ENCODE measurements at places on chromosomes 2 and 18.

DNA sequence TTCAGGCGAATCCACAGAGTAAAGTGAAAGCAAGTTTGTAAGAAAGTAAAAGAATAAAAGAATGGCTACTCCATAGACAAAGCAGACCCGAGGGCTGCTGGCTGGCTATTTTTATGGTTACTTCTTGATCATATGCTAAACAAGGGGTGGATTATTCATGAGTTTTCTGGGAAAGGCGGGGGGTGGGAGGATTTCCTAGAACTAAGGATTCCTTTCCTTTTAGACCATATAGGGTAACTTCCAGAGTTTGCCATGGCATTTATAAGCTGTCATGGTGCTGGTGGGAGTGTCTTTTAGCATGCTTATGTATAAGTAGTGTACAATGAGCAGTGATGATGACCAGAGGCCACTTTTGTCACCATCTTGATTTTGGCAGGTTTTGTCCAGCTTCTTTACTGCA is 59.8 kb downstream of the SLC4A3 start:
- no peak for DNase-seq

DNA sequence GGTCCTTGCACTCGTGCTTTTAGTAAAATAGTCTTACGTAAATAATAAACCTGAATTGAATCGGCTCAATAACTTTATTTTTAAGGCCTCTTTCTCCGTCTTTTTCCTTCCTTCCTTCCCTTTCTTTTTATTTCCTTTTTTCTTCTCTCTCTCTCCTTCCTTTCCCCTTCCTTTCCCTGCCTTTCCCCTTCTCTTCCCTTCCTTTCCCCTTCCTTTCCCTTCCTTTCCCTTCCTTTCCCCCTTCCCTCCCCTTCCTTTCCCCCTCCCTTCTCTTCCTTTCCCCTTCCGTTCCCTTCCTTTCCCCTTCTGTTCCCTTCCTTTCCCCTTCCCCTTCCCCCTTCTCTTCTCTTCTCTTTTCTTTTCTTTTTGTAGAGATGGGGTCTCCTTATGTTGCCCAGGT is 121.0 kb downstream of the NCKAP5 start:
- no peak for DNase-seq

- no peak for DNase-seq
These were observed 412.0 kb downstream of the MEIS1 start for GRCh38 chr2:66846887-66847286.

- no peak for DNase-seq
These were observed 2.8 kb upstream of the DIPK1C start for GRCh38 chr18:74459889-74460288.

- DNase-seq, result no peak
These were observed 133.6 kb downstream of the MBD2 start for GRCh38 chr18:54090856-54091255.

DNA sequence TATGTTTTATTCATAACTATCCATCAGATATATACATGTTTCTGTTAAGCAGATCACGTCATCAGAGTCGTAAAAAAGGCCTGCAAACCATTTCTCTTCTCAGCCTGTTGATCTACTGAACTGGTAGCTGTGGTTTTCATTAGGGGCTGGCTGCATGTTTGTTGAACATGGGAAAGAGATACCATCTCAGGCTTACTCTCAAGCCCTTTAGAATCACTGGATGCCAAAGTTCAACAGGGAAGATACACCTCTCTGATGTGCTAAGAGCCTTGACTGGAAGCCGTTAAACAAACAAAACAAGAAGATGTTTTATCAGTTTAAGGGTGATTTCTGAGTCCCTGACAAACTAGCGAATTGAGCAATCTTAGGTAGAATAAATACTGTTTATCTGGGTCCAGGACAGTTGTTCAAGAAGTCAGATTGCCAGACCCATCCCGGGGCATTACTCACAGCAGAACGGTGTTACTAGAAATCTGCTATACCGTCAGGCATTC is 94.5 kb upstream of the LMAN1 start:
- no peak for DNase-seq

- no peak for DNase-seq
These were observed 429.4 kb downstream of the ARHGAP15 start for GRCh38 chr2:143558665-143559064.

DNA sequence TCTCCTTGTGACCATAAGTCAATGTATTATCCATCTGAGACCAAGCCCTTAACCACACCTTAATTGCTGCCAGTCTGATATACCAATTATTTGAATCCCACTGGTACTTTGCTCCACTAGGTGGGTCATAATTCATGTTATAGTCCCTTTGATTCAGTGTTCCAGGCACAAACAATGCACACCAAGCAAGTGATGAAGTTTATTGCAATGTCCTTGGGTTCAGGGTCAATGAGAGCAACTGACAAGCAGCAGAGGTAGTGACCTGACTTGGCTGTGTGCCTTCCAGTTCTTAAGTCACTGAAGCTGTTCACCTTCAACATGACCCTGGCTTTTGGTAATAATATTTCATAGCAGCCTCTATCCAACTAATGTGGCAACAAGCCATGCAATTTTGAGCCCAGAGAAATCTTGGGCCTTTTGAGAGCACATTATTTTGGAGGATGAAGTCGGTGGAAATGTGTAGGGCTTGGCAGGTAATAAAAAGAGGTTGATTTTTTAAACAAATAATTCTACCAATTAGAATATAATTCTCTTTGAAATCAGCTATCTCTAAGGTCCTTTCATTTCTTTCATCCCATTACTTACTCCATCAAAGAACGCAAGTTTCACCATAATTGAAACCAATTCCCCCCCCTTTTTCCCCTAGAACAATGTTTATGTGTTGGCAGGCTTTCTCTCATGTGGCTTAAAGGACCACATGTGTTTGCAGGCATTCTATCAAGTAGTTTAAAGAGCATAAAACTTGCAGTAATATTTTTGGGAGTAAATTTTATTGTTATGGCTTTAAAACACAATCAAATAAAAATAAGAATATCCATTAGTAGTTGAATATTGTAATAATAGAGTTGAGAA is 3.1 kb upstream of the CPO start:
- no peak for DNase-seq

DNA sequence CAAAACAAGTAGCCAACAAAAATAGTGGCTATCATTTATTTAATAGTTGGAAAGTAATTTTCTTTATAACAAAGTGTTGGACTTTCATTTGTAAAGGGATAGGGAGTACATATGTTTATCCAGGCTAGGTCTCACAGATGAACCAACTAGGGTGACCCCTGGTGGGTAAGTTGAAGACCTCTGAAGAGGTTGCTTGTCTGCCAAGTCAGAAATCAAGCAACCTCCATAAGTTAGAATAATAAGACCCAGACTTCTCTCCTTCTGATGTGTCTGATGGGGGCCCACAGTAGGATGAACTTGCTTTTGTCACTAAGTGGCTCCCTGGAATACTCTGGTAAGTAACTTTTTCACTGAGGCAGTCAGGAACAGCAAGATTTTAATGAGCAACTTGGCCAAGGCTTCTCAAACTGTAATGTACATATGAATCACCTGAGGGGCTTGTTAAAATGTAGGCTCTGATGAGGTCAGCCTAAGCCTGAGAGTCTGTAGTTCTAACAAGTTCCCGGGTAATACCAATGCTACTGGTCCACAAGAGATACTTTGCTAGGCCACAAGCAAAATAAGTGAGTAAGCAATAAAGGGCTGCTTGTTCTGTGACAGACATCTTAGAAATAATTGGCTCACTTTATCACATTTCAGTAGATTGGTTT is 319.6 kb downstream of the PIK3C3 start:
- DNase-seq, result no peak

- no peak for DNase-seq
These were observed 284.0 kb upstream of the HS6ST1 start for GRCh38 chr2:128602699-128603101.

GRCh38 chr18:57051657-57052044 is 95.2 kb upstream of the BOD1L2 start:
- no peak for DNase-seq

GRCh38 chr2:176582990-176583481 is 313.8 kb downstream of the MTX2 start:
- no peak for DNase-seq

- DNase-seq, result no peak
These were observed 33.9 kb downstream of the ERLEC1 start for GRCh38 chr2:53820711-53821110.

DNA sequence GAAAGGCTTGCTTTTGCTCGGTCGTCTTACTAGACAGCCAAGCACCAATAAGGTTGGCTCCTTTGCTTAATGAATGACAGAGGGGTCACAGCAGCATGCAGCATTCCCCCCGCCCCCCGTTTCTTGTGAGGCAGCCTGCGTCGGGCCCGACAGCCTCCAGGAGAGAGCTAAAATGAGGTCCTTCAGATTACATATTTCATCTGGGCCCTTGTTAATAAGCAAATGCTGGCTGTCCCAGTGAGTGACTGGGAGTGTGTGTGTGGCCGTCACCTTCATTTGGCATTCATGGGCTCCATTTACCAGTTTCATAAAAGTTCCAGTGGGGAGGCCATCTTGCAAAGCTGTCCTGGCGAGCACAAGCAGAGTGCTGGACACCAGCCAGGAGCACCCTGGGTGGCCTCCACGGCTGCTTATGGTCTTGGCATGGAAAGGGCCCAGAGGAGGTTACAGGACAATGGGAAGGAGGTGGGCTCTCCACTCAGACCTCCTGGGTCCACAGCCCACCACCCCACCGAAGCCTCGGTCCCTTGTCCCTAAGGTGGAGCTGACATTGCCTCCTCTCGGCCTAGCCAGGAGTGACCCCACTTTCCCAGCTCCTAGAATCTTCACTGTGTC is 37.2 kb downstream of the ODC1 start:
- DNase-seq, result no peak

- DNase-seq, result no peak
These were observed 12.8 kb downstream of the EPG5 start for GRCh38 chr18:45954070-45954934.

DNA sequence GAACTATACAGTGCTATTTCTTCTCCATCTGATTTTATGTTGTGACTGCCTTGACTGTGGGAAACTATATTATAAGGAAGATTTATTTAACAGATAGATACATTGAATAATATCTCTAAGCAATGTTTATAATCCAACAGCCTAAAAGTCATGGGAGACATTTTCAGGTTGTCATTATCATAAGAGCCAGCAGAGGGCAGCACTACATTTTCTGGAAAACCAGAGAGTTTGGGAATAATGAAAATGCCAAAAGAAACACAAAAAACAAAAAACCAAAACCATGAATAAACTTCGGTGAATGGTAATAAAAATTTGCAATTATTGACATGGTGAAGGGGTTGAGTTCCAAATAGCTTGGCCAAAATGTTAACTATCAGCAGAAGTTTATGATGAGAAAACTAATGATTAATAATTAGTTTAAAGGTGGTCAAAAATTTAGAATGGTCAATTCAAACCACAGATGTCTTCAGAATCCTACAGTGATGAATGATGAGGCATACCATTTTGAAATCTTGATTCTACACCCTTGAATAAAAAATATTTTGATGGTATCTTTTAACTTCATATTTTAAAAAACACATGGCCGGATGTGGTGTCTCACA is 4.7 kb downstream of the EEF1B2 start:
- DNase-seq, result no peak

DNA sequence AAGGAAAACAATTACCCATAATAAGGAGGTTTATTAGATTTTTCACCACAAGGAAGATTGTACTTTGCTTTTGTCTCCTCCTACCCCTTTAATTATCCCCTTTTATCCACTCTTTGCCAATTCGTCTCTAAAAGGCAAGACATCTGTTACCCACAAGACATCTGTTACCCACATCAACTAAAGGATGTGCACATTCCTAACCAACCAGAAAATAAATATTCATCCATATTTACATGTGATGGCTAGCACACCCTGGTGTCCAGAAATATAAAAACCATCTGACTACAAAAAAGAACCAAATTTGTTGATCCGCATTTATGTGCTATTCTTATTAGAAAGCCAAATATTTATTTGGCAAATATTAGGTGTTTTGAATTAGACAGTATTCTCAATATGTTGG is 35.7 kb downstream of the ACVR1C start:
- no peak for DNase-seq

GRCh38 chr18:58593938-58594337 is 35.0 kb downstream of the ALPK2 start:
- DNase-seq, result no peak

DNA sequence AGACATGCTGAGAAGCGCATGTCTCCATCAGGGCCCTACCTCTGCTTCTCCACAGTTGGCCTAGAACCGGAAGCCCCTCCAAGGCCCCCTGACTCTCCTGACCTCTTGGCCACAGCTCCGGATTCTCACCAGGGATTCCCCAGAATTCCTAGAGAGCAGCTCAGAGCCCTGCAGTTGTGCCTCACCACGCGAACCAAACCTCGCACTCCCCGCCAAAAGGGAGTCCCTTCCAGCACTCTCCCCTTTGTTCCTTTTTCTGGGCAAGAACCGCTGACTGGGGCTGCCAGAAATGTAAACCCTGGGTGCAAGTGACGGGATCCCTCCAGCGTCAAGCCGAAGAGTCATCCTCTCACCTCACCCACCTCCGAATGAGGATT is 36.7 kb downstream of the AFF3 start:
- DNase-seq, result no peak

DNA sequence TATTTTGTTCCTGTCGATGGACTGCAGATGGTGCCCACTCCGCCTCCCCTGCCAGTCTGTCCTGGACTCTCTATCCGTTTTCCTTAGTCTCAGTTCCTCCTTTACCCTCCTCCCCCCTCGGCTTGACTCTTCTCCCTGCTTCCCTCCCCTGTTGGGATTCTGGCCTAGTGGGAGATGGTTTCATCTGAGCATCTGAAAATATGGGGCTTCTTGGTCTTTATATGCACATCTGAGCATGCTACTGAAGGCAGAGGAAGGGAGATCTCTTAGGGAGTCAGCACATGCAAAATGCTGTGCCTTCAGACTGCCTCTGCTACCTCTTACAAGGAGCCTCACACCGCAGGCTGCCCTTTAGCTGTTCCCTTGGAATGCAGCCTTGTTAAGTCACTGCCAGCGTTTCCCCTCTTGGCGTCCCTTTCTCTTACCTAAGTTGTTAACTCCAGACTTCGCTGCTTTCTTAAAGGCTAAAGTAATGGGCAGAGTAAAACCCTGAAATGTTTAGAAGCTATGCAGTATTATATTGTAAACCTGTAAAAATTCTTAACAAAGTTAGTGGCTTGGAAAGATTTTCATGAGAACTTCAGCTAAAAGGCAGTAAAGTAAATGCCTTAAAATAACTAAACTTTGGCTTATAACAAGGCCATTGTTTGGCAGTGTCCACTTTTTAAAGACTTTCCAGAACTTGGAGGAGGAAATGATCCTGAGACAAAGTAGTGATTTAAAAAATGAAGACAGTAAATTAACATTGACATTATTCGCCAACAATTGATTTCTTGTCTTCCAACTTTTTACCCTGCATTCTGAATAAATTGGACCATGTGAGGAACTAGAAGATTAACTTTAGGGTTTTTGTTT is 49.8 kb downstream of the LDLRAD4 start:
- no peak for DNase-seq

Data from T-helper 17 cell (primary cell).